ENCODE measurements at places on chromosomes 16 and 17.

DNA sequence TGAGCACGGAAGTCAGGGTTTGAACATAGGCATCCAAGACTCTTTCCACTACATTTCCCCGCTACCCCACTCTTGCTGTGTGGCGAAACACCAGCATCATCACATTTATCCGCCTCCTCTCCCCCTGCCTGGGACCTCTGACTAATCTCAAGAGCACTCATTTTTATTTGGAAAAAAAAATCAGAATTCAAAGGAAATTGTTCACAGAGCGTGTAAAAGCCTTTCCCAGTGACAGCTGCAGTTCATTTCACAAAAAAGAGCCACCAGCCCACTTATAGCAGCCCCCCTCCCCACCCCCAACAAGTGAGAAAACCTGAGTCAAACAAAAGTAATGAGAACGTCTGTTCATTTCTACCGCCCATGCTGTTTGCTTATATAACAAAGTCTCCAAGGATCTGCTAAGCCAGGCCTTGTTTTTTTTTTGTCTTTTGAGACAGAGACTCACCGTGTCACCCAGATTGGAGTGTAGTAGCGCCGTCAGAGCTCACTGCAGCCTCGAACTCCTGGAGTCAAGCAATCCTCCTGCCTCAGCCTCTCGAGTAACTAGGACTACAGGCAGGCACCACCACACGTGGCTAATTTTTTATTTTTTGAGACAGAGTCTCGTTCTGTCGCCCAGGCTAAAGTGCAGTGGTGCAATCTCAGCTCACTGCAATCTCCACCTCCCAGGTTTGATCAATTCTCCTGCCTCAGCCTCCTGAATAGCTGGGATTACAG lies 48.3 kb upstream of the HAPSTR1 start:
- DNase-seq = no peak

DNA sequence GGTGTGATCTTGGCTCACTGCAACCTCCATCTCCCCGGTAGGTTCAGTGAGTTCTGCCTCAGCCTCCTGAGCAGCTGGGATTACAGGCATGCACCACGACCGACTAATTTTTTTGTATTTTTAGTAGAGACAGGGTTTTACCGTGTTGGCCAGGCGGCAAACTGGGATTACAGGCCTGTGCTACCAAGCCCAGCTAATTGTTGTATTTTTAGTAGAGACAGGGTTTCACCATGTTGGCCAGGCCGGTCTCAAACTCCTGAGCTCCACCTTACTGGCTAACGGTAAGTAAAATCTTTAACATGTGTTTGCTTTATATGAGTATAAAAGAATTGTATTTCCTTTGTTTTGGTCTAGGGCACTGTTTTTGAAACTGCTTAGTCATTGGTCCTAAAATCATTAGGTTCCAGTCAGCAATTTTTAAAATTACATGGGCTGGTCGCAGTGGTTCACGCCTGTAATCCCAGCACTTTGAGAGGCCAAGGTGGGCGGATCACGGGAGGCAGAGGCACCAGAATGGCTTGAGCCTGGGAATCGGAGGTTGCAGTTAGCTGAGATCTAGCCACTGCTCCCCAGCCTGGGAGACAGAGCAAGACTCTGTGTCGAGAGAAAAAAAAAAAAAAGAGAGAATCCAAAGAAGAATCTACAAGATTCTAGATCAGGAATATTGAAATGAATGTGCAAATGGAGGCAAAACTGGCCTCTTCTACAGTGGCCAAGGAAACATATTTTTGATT lies 3.6 kb downstream of the FLYWCH1 start:
- DNase-seq = no peak

GRCh38 chr16:22955461-22956070 lies 141.6 kb downstream of the HS3ST2 start:
- no peak for DNase-seq

- no peak for DNase-seq
These were observed 149.3 kb downstream of the IRF8 start for GRCh38 chr16:86048221-86048620.

GRCh38 chr16:49693445-49693844 lies 162.5 kb downstream of the ZNF423 start:
- DNase-seq = no peak

GRCh38 chr16:50400312-50400966 lies 31.7 kb upstream of the BRD7 start:
- no peak for DNase-seq

- no peak for DNase-seq
These were observed 55.9 kb downstream of the FOXL1 start for GRCh38 chr16:86634292-86634691.

DNA sequence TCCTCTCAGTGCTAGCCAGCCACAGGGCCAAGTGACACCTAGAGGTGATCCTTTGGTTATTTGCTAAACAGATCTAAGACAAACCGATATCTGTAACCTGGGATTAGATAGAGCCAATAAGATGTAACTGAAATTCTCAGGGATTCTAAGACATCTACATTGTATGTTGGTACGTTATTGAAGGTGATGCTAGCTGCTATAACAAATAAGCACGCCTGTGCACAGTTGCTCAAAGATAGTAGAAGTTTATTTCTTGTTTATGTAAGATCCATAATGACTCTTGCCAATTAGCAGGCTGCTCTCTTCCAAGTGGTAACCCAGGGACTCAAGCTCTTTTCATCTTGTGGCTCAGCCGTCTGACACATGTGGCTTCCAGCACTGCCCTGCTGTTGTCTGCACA lies 370.3 kb downstream of the WWOX start:
- DNase-seq = no peak

DNA sequence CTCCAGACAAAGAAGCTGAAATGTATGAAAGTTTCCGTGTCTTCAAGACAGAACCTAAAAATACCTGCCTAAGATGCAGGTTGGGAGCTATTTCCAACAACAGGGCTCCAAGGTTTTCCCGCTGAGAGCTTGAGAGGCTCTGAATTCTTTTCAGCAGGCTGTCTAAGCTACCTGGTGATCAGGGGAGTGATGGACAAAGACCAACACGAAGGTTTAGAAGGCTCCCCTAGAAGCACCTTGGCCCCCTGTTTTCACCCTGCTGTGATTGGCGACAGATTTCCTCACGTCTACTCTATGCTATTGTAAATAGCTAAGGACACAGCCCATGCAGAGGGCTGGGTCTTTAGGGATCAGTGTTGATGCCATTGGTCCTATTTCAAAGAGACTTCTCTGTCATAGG lies 275.2 kb upstream of the SALL1 start:
- no peak for DNase-seq

DNA sequence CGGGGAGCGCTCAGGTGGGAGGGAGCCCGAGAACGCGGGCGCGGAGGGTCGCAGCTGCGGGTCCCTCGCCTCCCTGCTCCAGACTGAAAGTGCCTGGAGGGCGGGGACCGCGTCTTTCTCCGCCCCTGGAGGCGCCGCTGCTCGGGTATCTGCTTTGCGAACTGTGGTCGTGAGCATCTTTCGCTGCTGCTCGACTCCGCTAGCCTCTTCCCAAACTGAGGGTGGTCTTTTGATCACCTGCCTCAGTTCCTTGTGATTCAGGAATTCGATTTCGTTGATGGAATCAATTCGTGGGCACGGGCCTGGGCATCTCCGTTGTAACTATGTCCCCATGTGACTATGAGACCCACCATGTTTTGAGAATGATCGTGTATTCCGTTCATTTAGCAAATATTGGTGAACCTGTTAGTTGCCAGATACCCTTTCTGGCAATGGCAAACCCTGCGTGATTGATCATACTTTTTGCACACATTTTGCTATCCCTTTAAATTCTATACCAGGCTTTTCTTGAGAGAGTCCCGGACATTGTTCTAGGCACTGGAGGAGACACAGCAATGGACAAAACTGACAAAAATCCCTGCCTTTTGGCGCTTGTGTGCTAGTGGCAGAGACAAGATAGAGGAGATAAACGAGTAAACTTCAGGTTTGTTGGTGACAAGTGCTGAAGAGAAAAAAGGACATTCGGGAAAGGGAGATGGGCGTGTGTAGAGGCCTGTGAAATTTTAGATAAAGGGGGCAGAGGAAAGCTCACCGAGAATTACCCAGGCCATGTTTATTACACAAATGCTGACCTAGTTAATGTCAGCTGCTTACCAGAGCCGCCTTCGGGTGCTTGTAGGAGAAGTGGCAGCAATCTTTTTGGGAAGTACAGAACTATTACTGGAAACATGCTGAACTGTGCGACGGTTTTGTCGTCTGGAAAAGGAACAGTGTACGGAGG lies 948 bp downstream of the UTP18 start:
- DNase-seq = no peak

GRCh38 chr16:82533189-82533588 lies 93.6 kb upstream of the CDH13 start:
- no peak for DNase-seq

- no peak for DNase-seq
These were observed 9.3 kb downstream of the YWHAE start for GRCh38 chr17:1390432-1391367.

DNA sequence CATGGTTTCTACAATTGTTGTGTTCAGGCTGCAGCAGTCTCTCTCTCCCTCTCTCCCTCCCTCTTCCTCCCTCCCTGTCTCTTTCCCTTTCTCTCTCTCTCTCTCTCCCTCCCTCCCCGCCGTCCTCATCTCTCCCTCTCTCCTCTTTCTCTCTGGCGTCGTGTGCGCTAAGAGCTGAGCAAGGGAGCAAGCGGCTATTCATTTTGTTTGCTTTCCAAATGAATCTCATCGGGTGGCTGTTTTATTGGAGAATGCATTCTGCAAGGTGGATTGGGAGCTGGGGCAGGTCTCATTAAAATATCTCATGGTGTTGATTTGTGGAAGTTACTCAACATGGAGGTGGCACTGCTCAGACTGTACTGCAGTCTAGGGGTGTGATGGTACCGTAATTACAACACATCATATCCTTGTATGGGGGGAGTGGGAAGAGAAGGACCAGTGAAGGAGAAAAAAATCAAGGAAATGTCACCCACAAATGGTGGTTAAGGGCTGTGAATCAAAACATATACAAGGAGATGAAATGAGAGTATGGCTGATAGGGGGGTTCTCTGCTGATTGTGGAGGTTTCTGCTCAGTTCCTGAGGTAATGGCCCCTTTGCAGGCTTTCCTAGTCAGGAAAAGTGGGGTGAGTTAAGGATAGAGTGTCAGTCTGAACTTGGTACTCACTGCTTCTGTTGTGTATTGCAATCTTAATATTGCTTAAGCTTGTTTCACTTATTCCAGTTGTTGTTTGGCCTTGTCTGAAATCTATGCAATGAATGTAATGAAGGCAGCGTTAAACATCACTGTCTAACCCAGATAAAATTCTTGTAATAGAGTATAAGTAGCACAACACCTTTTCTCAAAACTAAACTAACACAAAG lies 2.7 kb downstream of the MSL1 start:
- DNase-seq = no peak

DNA sequence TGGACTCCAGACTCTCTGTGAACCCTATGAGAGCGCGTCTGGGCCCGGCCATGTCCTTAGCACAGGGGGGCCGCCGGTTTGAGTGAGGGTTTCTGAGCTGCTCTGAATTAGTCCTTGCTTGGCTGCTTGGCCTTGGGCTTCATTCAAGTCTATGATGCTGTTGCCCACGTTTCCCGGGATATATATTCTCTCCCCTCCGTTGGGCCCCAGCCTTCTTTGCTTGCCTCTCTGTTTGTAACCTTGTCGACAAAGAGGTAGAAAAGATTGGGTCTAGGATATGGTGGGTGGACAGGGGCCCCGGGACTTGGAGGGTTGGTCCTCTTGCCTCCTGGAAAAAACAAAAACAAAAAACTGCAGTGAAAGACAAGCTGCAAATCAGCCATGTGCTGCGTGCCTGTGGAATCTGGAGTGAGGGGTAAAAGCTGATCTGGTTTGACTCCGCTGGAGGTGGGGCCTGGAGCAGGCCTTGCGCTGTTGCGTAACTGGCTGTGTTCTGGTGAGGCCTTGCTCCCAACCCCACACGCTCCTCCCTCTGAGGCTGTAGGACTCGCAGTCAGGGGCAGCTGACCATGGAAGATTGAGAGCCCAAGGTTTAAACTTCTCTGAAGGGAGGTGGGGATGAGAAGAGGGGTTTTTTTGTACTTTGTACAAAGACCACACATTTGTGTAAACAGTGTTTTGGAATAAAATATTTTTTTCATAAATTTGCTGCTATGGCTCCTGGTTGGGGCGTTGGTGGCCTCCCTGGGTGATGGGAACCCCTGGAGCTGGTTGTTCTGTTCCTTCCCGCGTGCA lies 23.1 kb downstream of the STAT5A start:
- no peak for DNase-seq

- no peak for DNase-seq
These were observed 10.2 kb downstream of the COTL1 start for GRCh38 chr16:84607694-84608093.

DNA sequence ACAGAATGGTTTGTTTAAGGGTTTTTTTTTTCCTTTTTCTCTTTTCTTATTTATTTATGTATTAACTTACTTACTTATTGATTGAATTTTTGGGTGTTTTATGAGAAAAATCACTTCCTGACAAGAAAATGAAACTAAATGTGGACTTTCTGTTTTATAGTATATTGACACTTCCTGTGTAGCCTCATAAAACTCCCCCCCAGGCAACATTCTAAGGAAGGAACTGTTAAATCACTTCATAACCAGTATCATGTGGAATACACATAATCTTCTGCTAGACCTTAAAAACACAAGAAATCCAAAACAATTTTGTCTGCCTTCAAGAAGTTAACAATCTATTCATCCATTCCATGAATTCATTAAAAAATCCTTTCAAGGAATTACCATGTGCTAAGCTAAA lies 164.1 kb upstream of the TOM1L1 start:
- DNase-seq = no peak

GRCh38 chr17:12664894-12665262 lies 812 bp upstream of the MYOCD start:
- DNase-seq = no peak

DNA sequence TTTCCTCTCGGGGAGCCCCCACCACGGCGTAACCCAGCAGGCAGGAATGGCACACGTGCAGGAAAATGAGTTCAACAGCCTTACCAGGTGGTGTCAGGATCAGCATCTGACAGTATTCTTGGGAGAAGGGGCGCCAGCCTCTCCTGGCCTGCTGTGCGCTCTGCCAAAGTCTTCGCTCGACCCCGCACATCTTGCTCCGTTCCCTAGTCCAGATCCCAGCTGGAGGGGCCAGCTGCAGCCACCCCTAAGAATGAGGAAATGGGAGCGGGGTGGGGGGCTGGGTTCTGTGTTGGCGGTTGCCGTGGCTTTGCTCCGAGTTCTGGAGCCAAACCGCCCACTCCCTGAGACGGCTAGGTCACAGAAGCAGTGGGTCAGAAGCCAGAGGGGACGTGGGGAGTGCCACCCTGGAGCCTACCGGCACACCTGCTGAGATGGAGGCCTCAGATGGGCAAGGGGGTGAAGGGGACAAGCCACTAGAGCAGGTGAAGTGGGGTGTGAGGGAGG lies at the start of gene CHCT1:
CHCT1 (plus strand) TSS at position 328 of the 504 bp plus-strand sequence; CDS start at position 432, 104 bp downstream.
- DNase-seq = no peak

DNA sequence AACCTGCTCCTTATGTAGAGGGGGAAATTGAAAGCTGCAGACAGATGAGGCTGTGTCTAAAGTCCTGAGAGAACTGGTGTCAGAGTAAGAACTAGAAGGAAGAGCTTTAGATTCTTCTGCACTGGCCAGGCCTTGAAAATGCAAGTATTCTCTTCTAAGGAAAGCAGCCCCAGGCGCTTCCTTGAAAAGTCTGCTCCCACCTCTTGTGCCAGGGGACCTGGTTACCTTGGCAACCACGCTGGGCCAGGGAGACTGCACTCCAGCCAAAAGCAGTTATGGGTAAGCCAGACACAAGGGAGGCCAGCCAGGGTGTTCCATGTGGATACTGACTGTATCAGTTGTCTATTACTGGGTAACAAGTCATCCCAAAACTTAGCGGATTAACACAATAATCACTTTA lies 228.6 kb upstream of the SDK2 start:
- no peak for DNase-seq

GRCh38 chr17:79024901-79025737 lies 1.1 kb downstream of the C1QTNF1 start:
- DNase-seq = no peak

GRCh38 chr16:53892155-53892554 lies 188.2 kb downstream of the FTO start:
- DNase-seq = no peak

GRCh38 chr17:83149029-83149725 lies 69.8 kb downstream of the METRNL start:
- no peak for DNase-seq

Data from T-helper 2 cell (primary cell).